ENCODE measurements at places on chromosomes 11 and 22. TPM values are rescaled to one million over a fixed set of nuclear protein-coding genes. Genes with fewer than 3 reads are reported as not detected.

DNA sequence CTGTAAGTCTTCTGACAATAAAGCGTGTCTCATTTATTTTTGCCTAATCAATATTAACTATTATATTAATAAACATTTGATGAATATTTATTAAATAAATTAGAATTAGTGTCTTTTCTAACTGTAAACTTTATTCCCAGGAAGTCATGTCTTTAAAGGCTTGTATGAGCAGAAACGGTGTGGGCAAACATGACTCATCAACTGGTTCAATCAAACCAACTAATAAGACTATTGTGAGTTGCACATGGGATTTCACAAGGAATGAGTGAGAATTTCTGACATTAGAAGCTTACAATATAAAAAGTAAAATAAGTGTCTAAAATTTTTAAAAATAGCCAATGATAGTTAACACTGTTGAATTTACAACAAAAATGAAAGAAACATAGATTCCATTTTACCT is 259.2 kb upstream of the CTSC start:
- no peak for DNase-seq

DNA sequence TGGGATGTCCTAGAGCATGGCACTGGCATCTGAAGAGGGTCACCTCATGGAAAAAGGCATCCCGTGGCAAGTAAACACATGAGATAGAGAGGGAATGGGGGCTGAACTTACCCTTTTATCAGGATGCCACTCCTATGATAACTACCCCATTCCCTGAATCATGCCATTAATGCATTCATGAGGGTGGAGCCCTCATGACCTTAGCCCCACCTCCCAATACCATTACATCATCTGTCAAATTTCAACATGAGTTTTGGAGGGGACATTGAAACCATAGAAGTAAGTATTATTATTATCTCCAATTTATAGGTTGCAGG is 65.2 kb downstream of the MTNR1B start:
- DNase-seq = no peak

GRCh38 chr22:30889996-30890480 is 78.5 kb downstream of the MORC2 start:
- DNase-seq = no peak

DNA sequence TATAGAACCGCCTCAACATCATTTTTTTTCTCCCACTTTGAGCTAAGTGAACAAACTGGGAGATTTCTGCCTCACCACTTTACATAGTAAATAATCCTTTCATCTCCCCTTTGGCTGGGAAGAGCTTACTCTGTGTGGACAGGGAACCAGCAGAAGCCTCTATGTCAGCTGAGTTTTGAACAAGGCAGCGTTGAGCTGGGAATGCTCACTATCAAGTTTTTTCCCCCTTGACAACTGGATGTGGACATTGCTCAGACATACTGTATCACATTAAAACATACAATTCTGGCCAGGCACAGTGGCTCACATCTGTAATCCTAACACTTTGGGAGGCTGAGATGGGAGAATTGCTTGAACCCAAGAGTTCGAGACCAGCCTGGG is 46.0 kb downstream of the AHNAK start:
- DNase-seq = peak; percentile 35

DNA sequence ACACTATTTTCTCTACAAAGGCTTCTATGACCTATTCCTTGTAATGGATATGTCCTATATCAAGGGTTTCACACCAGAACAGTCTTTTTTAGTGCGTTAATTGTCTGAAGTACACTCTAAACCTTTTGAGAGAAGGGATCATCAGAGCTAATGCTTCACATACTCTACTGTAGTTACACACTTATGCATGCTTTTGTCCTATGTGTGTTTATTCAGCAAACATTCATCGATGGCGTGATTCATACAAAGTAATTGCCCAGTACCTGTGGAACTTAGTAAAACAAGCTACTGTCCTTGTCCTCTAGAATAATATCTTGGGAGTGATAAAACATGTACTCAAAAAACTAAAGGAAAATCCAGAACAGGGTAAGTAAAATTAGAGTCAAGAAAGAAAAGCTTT is 139.2 kb downstream of the GUCY1A2 start:
- no peak for DNase-seq

DNA sequence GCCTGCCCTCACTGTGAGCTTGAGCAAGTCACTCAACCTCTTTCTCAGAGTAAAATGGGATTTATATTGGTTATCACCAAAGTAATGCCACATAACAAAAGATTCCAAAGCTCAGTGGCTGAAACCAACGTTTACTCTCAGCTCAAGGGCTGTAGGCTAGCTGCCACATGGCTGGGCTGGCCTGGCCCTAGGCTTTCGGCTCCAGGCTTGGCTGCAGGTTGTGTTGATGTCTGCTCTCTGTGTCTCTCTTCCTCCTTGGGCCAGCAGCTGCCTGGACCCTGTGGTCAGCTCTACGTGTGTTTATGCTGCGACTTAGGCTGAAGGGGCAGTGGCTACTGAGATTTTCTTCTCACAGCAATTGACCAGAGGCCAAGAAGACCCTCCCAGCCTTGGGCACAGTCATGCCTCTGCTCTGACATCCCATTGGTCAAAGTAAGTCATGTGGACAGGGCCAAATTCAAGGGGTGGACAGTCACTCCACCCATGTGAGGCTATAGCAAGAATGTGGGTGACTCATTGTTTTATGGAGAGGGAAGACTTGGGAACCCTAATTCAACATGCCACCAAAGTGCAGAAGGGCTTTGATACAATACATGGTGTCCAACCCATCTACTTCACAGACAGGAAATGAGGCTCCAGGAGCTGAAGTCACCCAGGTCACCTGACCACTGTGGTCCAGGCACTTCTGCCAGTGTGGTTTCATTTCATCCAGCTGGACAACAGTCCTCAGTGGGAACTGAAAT is 90.6 kb downstream of the TSPAN18 start:
- DNase-seq = no peak

DNA sequence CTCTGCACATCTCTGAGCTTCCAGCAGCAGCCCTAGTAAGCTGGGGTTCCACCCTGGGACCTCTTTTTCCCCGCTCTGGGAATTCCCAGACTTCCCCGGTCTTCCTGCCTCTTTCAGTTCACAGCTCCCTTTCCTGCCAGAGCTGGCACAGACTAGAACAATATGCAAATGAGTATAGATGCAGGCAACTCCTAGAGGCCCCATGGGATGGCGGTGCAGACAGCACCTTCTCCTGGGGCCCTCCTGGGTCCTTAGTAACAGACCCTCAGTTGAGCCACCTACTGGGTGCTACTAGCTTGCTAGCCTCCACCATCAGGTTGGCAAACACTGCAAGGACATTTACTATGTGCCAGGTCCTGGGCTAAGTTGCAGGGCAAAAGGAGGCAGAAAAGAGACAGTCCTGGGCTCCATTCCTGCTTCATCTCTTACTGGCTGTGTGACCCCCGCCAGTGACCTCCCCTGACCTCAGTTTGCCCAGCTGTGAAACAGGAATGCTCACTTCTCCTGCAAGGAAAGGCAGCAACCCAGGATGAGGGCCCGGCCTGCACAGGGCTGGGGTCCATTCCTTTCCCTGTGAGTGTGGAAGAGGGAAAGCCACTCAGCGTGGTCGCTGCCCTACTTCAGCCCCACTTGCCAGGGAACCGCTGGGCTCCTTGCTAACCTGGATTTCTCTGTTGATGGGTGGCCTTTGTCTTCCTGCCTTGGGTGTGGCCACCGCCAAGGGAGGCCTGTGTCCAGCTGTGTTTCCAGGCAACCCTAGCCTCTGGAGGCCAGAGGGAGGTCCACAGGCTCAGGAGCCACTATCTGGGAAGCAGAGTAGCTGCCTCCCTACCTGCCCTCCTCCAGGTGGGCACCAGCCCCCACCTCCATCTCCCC is 7.3 kb downstream of the RELT start:
- peak; percentile 46 for DNase-seq

DNA sequence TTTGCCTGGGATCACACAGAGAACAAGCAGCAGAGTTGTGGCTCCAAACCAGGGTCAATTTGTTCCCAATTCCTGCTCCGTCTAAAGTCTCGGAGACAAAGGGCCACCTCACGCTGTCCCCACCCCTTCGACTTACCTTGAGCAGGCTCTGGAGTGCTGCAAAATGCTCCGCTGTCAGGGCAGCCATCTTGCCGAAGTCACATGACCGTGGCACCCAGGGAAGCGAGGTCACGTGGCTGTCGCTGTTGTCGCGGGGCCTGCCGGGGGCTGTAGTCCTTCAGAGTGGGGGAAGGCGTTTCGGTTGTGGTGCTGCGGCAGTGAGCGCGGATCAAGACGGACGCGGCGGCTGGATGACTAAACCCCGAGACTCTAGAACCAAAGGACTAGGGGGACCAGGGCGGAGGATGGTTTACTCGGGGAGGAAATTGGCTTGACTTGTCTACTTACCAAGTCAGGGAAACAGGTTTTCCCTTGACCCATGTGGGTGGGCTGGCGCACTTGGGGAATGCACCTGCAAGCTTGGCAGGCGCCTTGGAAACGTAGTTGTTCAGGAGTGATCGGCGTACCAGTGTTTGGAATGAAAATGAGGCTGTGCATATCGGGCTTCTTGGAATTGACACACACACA is at the start of gene COMMD9:
COMMD9 (minus strand) TSS at position 199 of the 627 bp plus-strand sequence; CDS start at position 187, 12 bp downstream.
- DNase-seq = peak; percentile 97

GRCh38 chr11:67261946-67262681 is 4.2 kb upstream of the GRK2 start:
- no peak for DNase-seq

DNA sequence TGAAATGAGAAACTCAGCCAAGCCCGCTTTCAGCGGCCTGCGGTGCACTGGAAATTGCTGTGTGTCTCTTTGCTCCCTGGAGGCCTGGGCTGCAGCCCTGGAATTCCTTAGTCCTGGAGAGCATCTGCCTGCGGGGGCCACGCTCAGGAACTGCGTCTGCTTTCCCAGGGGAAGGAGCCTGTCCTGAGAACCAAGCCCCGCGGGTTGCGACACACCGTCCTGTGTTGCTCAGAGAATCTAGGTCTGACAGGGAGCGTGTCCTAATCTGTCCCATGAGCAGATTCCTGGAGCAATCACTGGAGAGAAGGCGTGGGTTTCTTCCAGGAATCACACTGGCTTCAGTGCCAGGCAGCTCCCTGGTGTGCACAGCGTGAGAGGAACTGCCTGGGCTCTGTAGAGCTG is 708.1 kb downstream of the BRD1 start:
- peak; percentile 62 for DNase-seq

DNA sequence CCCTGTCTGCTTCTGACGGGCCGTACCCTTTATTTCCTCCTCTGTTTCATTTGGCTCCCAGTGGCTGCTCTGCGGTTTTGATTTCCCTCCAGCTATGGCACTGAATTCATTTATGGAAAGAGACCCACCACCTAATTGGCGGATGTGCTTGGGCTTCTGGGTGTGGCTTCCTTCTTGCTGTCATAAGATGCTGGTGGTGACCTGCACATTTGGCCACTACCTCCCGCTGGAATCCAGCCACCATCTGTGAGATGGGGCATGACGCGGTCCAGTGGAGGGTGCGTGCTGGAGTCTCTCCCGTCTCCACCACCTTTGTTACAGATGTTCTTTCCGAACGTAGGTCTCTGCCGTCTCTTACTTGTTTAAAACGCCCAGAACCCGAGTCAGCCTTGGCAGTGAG is 47.7 kb upstream of the FADD start:
- DNase-seq = no peak

DNA sequence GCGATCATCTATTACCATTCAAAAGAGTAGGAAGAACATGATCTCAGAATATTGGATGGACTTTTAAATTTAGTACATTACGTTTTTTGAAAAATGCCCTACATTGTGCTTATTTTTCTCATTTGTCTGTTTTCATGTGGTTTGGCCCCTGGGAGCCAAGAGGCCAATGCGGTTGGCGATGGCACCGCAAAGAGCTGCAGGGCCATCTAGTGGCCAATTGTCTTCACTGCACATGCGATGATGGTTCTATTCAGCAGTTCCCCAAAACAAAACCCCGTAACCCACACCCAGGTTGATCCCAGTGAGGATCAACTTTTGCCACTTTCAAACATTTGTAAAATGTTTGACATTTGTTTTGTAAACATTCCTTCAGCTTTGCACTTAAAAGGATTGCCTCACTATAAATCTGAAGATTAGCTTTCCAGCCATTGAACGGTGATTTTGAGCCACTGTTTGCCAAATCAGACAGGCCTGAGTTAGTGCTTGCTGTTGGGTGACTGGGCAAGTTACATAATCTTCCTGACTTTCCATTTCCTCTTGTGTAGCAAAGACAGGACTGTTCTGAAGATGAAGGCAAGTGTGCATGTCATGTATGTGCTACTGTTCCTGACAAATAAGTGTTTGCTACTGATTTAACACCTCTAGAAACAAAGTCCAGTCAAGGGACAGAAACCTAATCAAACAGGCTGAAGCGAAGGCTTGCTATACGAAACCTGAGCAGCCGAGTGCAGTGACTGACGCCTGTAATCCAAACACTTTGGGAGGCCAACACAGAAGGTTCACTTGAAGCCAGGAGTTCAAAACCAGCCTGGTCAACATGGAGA is 29.2 kb upstream of the XBP1 start:
- peak; percentile 86 for DNase-seq

Gene STK33
- 9.6 TPM for total RNA-seq

Gene FGF19
- 1.0 TPM for total RNA-seq

Gene APOL4
- total RNA-seq = 1.0 TPM

Gene MYRF
- 42.2 TPM for total RNA-seq

Gene C11orf87
- 0.13 TPM for total RNA-seq

Gene LSP1
- 27.1 TPM for total RNA-seq

Gene MS4A14
- not detected for total RNA-seq

Measured in hepatocyte (in vitro differentiated cells).